ENCODE measurements at places on chromosomes 7 and 10.

- no peak for DNase-seq
Observed at GRCh38 chr7:101198476-101198875, 2.4 kb downstream of the MOGAT3 start.

DNA sequence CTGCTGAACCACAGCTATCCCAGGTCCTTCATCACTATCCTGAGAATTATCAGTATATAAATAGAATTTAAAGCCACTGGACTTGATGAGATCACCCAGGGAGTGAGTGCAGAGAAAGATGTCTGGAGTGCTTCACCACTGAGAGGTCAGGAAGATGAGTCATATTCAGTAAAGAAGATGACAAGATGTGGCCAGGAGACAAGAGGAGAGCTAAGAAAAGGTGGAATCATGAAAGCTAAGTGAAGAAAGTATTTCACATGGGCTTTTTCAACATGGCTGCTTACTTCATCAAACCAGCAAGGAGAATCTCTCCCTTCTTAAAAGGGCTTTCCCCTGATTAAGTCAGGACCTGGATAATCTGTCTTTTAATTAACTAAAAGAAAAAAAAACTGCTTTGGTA, 9.1 kb upstream of the PRKAR2B start:
- DNase-seq, result peak; percentile 93

DNA sequence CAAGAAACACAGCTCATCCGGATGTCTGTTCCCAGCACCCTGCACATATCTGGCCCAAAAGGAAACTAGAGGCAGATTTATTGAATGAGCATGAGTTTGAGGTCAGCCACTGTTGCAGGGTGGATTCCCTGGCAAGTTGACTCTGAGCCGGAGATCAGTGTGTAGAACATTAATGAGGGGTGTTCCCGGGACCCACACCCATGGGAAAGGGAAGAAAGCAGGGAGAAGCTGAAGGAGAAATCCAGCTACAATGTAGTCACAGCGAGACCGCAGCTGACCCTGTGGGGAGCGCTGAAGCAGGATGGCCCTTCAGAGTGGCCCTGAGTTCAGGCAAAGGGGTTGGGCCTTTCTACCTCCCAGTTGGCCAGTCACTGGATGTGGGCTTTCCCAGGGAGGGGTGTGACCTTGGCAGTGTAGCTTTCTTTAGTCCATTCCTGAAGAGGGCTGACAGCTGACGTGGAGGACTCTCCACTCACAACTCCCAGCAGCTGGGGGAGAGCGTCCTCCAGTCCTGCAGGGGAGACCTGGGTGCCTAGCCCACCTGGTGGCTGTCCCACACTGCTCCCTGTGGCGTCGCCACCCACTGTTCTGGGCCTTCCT, 324.2 kb upstream of the ZMIZ1 start:
- no peak for DNase-seq

GRCh38 chr7:128794020-128794419, 2.3 kb downstream of the CCDC136 start:
- DNase-seq, result no peak

- no peak for DNase-seq
Observed at GRCh38 chr7:135353832-135354231, 120.2 kb downstream of the STRA8 start.

- DNase-seq, result peak; percentile 21
Observed at GRCh38 chr7:81114633-81115032, 195.8 kb upstream of the SEMA3C start.

DNA sequence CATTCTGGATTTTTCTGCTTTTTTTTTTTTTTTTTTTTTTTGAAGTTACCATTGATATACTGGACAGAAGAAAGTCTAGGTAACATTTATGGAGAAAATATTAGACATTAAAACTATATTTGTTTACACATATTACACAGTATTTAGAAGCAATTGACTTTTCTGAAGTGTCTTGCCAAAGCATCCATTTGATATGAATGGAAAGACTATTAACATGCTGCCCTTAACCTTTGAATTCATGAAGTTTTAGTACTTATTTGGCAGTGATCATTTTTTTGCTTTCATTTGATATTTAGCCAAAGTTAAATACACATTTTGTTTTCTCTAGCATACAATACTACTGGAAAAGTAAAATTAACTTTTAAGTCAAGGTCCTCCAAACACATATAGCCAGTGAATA, 210.0 kb downstream of the SEMA3A start:
- no peak for DNase-seq

DNA sequence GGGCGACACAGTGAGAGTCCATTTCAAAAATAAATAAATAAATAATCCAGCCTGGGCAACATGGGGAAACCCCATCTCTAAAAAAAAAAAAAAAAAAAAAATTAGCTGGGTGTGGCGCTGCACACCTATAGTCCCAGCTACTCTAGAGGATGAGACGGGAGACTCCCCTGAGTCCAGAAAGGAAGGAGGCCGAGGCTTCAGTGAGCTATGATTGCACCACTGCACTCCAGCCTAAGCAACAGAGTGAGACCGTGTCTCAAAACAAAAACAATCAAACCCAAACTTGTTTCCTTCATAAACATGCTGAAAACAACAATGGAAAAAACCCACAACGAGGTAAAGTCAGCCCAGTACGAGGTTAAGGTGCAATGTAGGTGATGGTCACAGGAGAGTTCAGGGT, 1.2 kb downstream of the COX19 start:
- no peak for DNase-seq

DNA sequence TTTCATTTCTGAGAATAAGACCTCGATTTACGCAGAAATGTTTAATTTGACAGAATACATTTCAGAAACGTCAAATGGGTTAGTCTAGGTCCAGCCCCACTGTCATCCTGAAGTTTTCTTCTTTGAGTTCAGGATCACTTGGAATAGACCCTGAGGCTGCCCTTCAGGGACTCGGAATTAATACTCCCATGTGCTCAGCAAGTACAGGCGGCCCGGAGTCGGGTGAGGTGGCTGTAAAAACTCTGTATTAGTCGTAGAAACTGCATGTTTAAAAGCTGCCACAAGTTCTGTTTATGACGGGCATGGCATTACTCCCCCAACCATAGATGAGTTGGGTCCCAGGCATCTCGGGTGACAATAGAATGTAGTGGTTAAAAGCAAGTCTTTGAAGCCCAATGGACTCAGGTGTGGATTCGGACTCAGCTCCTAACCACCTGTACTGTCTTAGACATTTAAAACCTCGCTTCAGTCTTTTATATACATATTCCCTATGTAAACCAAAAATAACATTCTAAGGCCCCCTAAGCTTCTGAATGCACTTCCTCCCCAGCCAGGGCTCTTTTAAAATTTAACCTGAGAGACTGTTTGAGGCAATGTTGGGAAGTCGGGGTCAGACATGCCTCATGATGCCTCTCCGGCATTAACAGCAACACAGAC, 216.3 kb downstream of the ADARB2 start:
- no peak for DNase-seq

DNA sequence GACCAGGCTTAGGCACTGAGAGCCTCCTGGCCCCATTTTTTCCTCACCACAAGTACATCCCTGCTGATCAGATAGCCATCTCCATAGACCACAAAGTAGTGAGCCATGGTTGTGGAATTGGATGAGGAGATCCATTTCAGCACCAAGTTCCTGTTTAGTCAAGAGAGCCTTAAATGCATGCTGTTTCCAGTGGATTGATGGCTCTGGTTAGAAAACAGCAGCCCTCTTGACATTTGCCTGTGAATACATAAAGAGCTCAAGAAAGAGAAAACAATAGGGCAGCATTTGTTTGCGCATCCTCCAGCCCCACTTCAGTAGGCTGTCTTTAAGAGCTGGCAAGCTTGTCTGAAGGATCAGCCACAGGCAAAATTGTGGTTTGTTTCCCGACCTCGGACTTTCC, 251.2 kb downstream of the POU6F2 start:
- peak; percentile 77 for DNase-seq

- peak; percentile 70 for DNase-seq
Observed at GRCh38 chr10:125039354-125039769, 97.4 kb downstream of the ZRANB1 start.

- DNase-seq, result no peak
Observed at GRCh38 chr7:80732630-80733029, 94.2 kb downstream of the CD36 start.

DNA sequence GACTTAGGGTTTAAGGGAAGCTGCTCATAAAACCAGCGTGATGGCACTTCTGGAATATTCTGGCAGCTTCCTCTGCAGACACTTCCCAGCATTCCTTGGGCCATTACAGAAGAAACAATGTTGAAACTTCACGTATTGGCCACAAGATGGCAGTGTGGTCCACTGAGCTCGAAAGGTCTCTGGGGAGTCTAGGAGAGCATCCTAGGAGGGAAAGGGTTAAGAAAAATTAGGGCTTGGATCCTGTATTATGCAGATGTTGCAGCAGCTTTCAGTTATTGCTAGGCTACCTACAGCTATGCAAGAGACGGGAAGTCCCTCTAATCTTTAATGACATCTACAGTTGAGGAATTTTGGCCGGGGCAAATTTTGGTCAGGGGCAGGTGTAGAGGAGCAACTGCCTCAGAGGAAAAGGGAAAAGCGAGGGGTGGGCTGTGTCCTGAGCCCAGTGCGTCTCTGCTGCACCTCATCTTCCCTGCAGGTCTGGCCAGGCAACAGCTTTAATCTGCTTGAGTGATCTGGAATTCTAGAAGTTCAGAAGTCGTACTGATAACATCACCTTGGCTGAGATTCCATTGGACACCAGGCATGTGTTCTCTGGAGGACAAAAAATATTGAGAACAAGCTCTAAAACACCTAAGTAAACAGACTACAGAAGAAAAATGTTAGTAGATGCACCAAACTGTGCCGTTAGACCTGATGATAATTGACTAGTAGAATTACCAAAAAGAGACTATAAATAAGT, 220.8 kb upstream of the PRSS58 start:
- peak; percentile 78 for DNase-seq

- no peak for DNase-seq
Observed at GRCh38 chr10:77309092-77309491, 328.5 kb downstream of the KCNMA1 start.

- no peak for DNase-seq
Observed at GRCh38 chr7:70237831-70238575, 639.7 kb downstream of the AUTS2 start.

- peak; percentile 94 for DNase-seq
Observed at GRCh38 chr7:26705567-26705966, 158.8 kb downstream of the SKAP2 start.
